ENCODE measurements at places on chromosomes 7 and 10.

- peak; percentile 11 for DNase-seq
Measured at GRCh38 chr10:101291331-101292193, 62.3 kb upstream of the LBX1 start.

DNA sequence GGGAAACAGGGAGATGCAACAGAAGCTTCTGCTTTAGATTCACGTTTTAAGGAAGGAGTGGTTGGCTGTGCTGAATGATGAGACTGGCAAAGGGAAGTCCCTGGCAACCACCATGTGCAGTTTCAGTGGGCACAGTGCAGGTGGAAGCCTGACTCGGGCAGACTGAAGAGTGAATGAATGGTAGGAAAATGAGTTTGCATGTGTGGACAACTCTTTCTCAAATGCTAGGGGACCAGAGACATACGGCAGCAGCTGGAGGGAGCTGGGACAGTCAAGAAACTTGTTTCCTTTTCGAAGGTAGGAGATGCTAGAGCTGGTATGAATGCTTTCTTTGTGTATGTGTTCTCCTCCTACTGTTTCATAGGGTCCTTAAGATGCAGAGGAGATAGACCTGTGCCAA is 29.0 kb downstream of the PODXL start:
- DNase-seq, result no peak

GRCh38 chr10:18743926-18744325 is 84.7 kb downstream of the ARL5B start:
- DNase-seq, result no peak

DNA sequence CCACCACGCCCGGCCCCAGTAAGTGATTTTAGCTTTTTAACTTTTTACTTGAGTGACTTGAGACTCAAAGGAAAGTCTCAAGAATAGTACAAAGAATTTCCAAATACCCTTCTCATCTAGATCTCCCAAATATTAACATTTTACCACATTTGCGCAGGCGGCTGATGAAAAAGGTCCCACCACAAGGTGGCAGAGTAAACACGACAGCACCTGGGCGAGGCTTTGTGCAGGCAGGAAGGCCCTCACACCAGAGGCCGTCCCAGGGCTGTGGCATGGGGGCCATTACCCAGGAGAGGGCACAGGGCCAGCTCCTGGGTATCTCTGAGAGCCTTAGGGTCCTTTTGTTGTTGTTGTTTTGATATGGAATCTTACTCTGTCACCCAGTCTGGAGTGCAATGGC is 50.0 kb upstream of the WIPI2 start:
- no peak for DNase-seq

- DNase-seq, result no peak
Measured at GRCh38 chr10:57094965-57095364, 733.9 kb upstream of the ZWINT start.

DNA sequence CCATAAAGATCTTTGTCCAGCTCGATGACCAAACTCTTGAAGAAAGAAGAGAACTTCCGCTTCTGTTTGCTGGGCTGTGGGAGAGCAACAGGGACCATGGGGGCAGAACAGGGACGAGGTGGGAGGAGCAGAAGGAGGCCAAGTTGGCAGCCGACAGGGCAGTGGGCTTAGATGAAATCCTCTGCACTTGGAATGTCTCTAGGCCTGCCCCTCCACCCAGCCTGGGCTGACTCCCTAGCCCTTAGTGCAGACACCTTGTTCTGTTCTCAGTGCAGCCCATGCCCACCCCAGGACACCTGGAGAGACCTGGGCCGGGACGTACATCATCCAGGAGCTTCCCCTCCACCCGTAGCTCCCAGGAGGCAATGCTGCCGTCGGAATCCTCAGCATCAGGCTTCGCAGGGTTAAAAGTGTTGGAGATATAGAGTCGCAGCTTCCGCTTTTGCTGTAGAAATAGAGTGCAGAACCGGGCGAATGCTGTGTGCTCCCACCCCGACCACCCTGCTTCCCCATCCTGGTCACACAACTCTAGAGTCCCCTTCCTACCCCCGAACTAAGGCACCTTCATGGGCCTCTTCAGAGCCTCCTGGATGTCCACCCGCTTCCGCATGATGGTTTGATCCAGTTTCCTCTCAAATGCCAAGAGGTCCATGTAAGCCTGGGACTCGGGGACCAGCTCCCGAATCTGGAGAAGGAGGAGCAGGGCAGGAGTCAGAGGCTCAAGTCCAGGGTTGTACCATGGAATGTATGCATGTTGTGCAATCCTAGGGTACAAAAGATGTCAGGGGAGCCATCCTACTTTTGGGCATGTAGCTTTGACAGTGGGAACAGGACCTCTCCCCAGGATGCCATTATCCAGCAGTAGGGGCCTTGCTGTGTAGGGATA is 6.1 kb downstream of the SMARCD3 start:
- no peak for DNase-seq

GRCh38 chr7:97021747-97022490 is 2.7 kb downstream of the DLX5 start:
- no peak for DNase-seq

DNA sequence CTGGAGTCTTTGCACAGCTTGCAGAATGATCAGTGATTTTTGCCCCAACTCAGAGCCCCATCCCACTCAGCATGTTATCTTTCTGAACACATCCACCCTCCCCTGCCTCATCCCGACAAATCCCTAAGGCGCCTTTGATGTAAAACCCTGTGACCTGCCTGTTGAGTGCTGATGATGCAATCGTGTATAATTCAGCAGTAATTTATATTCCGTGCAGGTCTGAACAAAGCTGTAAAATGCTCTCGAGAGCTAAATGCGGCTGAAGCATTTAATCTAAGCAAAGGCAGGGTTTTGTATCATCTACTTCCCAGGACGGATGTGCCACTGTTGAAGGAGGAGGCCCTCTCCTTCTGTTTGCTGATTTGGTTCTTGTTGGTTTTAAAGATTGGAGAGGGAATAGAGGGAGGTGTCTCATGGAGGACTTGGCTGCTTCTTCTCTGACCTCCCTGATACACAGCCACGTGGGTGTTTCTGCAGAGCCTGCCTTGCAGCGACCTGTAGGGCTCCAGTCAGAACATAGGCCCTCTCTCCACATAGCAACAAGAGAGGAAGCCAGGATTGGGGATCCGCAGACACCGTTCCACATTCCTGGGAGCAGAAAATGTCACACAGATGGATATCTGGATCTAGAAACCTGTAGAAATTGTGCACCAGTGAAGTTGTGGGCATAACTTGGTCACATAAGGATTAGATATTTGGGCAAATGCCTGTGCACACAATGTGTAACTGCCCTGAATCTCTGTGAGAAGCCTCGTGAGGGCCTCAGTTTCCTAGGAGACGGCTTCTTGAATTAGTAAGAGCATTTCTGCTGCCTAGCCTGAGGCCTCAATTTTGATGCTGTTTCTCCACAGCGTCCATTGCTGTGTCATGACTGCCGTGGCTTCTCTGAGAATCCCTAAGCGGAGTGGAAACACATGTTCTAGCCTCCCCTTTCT is 90.2 kb upstream of the AGK start:
- DNase-seq, result no peak

DNA sequence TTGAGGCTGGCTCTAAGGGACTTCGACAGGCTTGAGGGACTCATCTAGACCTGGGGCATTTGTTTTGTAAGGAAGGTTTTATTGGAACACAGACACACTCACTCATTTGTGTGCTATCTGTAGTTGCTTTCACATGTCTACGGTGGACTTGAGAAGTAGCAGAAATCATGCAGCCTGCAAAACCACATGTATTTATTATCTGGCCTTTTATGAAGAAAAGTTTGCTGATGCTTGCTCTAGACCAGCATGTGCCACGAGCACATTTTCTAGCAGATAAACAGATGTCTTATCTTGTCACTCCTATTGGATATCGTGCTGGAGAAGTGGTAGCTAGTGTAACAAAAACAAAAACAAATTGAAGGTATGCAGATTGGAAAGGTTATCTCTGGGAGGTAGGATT is 9.8 kb downstream of the UPP1 start:
- DNase-seq, result no peak

DNA sequence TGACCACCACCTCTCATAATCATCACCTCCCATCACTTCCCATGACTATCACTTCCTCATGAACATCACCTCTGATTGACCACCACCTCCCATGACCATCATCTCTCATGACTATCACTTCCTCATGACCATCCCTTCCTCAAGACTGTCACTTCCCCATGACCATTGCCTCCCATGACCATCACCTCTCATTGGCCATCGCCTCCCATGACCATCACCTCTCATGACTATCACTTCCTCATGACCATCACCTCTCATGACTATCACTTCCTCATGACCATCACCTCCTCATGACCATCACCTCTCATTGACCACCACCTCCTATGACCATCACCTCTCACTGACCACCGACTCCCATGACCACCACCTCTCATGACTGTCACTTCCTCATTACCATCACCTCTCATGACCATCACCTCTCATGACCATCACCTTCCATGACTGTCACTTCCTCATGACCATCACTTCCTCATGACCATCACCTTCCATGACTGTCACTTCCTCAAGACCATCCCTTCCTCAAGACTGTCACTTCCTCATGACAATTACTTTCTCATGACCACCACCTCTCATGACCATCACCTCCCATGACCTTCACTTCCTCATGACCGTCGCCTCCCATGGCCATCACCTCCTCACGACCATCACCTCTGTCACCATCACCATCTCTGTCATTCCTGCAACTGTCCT is 51.6 kb downstream of the PDGFA start:
- no peak for DNase-seq

DNA sequence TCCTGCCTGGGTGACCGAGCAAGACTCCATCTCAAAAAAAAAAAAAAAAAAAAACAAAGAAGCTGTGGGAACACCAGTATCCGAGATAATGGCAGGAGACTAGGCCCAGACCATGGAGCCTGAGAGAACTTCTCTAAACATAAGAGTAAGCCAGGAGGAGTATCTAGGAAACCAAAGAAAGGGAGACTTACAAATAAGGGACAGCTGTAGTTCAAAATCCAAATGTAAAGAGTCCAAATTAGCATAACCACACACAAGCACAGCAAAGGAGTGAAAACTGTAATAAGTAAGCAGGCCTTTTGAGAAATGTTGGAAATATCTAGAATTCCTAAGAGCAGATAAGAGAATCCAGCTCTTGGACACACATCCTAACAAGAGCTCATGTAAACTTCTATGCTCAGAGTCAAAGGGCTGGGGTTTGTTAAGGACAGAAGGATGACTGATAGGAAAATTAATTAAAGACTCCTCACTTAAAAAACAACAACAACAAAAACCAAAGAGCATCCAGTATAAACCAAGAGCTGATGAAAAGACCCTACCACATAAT is 15.8 kb downstream of the ZNF25 start:
- no peak for DNase-seq

- DNase-seq, result no peak
Measured at GRCh38 chr10:92822060-92822634, 26.2 kb upstream of the EXOC6 start.

GRCh38 chr7:129089521-129090212 is 34.8 kb upstream of the TNPO3 start:
- DNase-seq, result no peak

GRCh38 chr10:62112300-62112699 is 156.3 kb downstream of the RTKN2 start:
- no peak for DNase-seq

- DNase-seq, result no peak
Measured at GRCh38 chr7:85454904-85455303, 268.0 kb upstream of the SEMA3D start.

- no peak for DNase-seq
Measured at GRCh38 chr7:159098424-159098786, 46.3 kb downstream of the VIPR2 start.

GRCh38 chr7:79199961-79200360 is 253.5 kb downstream of the MAGI2 start:
- DNase-seq, result no peak

DNA sequence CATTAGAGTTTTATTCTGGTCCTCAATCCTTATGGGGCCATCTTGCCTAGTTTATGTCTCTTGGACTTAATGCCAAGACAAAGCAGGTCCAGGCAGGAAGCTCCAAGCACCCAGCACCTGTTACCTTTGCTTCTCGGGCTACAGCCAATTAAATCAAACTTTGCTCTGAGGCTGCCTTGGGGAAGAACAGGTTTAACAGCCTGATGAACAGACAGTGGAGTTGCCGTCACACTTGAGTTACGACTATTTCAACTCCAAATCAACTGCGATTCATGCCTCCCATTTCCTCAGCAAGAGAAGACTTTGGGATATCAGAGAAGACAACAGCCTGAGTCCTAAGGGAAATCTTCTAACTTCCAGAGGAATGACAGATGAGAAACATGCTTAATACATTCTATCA is 62.2 kb downstream of the XPNPEP1 start:
- DNase-seq, result no peak

DNA sequence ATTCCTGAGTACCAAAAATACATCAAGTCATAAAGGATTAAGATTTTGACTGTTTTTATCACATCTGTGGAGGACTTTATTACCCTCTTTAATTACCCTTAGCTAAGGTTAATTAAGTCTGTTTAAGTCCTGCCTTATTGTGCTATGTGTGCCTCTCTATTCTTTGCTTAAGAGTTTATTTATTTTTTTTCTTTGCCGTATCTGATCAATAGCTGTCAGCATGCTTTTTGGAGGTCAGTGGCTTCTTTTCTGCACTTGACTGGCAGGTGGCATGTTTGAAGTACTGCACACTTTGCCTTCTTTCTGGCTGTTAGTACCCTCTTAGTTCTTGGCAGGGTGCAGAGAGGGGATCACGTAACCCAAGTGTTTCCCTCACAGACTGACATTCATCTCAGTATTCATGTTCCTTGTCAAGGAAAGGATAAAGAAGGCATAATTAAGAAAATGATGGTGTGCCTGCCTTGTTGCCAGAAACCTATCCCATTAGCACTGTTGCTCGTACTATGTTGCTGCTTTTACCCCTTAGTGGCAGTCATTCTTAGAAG is 225.8 kb downstream of the EXOC4 start:
- DNase-seq, result no peak

DNA sequence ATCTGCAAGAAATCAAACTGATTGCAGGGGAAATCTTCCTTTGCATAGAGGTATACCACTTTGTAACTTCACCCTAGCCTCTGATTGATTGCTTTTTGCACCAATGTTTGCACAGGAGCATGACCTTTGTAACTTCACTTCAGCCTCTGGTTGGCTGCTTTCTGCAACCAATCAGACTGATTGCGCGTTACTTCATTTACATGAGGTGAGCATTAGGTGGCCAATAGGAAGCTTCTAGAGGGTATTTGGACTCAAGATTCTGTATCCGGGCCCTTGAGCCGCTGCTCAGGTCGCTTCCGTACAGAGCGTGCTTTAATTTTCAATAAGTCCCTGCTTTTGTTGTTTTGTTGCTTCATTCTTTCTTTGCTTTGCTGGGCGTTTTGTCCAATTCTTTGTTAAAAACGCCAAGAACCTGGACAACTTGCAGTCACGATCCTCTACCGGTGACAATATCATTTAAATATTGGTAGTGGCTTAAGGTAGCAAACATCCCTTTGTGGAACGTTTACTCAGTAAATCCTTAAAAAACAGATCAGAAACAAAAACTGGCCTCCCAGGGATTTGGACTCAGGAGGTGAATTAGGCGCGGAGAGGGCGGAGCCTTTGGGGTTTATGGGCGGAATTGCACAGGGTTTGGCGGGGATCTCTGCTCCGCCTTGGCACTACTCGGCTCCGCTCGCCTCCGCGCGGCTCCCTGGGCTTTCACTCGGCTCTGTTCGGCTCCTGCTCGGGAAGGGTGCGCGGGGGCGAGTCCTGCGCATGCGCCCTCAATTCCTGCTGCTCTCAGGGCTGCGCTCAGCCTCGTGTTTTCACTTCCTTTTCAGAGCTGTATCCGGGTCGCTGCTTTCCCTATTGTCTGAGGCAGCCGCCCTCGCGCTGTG is at the start of gene PHF14:
PHF14 (plus strand) TSS at position 812 of the 881 bp plus-strand sequence. CDS start 452 bp downstream, outside the sequence.
- peak; percentile 91 for DNase-seq

- no peak for DNase-seq
Measured at GRCh38 chr7:2037808-2038522, 194.8 kb downstream of the MAD1L1 start.

Measured in activated T-helper 1 cell treated with anti-CD3 and anti-CD28 coated beads, Interleukin-2, amount 50 U/mL, for 16 hours (primary cell).